Stimulated activated CD8-positive, alpha-beta memory T cell treated with anti-CD3 and anti-CD28 coated beads, Interleukin-15, amount 100 ng/mL, for 4 hours (primary cell): ENCODE measurements at places on chromosomes 4 and X.

DNA sequence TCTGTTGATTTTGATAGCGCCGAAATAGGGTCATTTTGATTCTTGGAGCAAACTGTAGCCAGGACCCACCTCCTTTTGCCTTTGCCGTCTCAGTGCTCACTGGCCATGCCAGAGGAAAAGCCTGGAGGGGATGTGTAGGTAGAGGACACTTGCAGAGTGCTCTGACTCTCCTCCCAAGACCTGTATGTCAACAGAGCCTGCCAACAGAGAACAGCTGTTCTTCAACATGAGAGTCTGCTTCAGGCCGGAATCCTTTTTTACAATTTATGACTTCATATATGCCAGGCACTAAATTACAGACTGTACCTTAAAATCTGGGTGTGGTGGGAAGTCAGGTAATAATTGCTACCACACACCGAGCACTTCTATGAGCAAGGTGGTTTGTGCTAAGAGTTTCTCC is 94.2 kb downstream of the KDR start:
- DNase-seq, result no peak

- no peak for DNase-seq
These were observed 71.4 kb upstream of the PSAPL1 start for GRCh38 chr4:7506119-7506518.

- no peak for DNase-seq
These were observed 374.7 kb downstream of the ANKRD50 start for GRCh38 chr4:124337874-124338273.

- DNase-seq, result no peak
These were observed 103.3 kb upstream of the TLR3 start for GRCh38 chr4:185965426-185966384.

- no peak for DNase-seq
These were observed 79.2 kb upstream of the ATOH1 start for GRCh38 chr4:93749292-93749761.

DNA sequence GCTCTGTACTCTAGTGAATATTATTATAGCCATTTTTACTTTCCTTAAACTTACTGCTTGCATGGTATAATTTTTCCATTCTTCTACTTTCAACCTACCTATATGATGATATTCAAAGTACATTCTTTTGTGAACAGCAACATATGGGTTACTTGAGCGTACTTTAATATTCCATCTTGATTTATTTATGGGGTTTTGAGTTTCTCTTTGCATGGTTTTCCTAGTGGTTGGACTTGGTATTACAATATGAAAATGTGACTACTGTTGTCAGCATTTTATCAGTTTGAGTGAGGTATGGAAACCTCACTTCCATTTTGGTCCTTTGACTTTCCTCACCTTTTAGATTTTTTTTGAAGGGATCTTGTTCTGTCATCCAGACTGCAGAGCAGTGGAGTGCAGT is 35.9 kb downstream of the ADGRG4 start:
- DNase-seq, result no peak

DNA sequence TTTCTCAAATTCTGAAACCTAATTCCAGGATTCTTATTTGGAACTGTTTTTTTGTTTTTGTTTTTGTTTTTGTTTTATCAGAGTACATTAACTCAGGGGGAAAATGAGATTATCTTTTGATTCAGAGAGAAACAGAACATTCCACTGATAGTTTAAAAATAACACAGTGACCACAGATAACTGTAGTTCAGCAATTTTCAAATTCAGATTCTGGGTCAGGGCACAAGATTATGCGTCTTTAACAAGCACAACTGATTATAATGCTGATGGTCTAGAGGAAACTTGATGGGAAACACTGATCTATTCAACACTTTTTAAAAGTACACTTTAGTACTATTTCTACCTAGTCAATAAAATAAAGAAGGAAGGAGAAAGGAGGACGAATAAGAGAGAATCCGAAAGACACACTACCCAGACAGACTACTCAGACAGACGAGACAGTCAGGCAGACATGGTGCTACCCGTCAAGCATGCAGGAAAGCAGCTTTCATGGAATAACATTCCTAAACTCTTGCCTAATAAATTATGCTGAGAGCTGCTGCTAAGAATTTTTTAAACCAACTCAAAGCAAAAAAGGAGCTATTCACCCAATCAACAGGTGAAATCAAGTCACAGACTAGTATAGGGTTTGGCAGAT is 59.0 kb downstream of the APBB2 start:
- DNase-seq, result no peak

- no peak for DNase-seq
These were observed 86.8 kb downstream of the ABLIM2 start for GRCh38 chr4:8071766-8072165.

- no peak for DNase-seq
These were observed 1.7 kb downstream of the TMEM131L start for GRCh38 chr4:153467897-153468262.

DNA sequence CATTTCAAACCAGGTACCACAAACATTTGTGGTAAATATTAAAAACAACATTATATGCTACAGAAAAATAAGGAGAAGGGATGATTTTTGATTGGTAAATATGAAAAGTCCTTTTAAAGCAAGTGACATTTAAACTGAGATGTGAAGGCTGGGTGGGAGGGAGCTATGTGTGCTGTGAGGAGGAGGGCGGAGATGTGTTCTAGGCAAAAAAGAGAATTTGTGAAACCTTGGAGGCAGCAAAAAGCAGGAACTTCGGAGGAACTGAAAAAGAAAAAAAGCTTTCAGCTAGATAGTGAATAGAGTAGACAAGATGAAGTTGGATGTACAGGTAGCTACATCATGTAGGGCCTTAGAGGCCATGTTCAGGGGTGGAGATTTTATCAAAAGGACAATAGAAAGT is 10.1 kb upstream of the ARAP2 start:
- DNase-seq, result no peak

- DNase-seq, result no peak
These were observed 161.3 kb downstream of the RTL9 start for GRCh38 chrX:110519906-110520452.

DNA sequence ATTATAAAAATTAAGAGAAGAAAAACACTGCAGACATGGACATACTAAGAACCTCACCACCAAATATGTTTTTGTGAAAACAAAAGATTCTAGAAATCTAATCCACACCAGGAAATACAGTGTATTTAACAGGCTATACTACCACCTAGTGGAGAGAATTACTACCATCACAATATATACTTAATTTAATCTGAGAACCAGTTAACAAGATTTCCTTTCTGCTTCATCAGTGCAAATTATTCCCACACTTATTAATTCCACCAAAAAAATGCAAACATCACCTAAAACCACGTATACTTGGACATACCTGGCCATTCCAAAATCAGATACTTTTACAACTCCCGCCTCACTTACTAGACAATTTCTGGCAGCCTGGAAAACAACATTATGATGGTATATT is 7.0 kb upstream of the TXK start:
- no peak for DNase-seq

DNA sequence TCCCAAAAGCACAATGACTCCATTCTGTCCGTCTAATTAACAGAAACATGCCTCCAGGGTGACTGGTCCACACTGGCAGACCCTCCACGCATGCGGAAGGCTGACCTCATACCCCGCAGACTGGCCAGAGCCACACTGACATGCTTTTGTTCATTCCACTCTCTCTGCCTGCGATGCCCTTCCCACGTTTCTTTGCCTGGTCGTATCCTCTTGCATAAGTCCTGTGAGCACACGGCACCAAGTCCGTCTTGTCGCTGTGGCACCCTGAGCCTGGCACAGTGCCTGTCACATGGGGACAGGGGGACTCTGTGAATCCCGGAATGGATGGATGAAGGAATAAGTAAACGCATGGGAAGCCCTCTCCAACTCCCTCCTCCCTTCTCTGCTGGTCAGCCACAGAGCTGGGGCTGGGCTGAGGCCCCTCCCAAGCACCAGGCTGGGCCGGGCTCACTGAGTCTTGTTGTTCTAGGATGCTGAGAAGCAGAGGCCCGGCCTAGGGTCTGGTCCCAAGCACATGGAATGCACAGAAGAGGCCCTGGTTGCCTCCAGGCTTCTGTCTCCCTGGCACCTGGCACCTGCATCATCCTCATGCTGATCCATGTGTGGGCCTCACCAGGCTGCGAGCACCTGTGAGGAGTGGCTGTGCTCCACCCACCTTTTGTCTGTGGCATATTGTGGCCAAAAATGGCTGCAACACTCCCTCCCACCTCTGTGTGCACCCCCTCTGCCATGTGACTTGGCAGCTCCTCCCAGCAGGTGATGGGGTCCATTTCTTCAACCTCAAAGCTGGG is 38.9 kb upstream of the C4orf50 start:
- no peak for DNase-seq

GRCh38 chr4:4633431-4633830 is 91.6 kb upstream of the STX18 start:
- no peak for DNase-seq

DNA sequence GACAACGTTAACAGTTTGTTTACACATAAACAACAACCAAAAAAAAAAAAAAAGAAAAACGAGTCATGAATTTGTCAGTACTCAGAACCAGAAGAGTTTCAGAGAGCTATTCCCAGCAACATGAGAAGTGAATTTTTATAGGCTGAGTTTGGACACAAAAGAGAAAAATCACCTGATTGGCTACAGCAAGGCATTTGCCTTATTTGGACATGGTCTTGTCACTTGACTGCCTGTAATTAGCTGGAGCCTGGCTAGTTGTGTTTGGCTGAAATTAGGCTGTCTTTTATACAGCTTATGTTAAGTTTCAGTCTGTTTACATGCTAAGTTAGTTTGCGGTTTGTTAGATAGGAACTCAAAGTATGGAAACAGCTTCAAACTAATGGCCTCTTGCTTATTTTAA is 880 bp upstream of the TEX13A start:
- no peak for DNase-seq

- DNase-seq, result no peak
These were observed 205.7 kb upstream of the BCOR start for GRCh38 chrX:40303256-40304077.

- no peak for DNase-seq
These were observed 17.2 kb upstream of the GPR173 start for GRCh38 chrX:53031380-53031779.

GRCh38 chr4:11366859-11367258 is 61.8 kb downstream of the HS3ST1 start:
- no peak for DNase-seq

DNA sequence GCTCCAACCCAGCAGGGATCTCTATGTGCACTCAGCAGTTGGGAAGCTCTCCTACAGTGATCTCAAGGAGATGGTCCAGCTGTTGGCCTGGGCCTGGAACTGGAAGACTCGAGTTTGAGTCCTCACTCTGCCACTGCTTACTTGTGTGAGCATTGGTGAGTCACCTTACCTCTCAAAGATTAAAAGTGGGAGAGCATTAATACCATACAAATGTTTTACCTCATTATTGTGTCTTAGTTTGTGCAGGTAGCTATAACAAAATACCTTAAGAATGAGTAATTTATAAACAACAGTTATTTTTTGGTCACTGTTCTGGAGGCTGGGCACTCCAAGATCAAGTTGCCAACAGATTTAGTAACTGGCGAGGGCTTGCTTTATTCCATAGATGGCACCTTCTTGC is 21.4 kb upstream of the ZNF827 start:
- no peak for DNase-seq

DNA sequence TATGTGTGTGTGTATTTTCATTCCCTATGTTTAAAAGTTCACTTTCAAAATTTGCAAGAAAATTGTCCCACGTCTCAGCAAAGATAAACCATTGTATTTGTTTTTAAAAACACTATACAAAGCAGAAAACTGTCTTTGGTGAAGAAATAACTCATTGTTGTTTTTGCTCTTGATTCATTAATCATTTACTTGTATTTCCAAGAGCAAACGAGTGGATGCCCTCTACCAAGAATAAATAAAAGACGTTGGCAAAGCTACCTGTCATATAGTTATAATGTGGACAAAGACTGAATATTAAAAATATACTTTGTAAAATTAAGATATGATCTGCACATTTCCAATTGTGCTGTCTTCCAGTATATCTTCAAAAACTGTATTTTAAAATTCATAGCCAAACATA is 210.9 kb upstream of the NDST3 start:
- DNase-seq, result no peak

DNA sequence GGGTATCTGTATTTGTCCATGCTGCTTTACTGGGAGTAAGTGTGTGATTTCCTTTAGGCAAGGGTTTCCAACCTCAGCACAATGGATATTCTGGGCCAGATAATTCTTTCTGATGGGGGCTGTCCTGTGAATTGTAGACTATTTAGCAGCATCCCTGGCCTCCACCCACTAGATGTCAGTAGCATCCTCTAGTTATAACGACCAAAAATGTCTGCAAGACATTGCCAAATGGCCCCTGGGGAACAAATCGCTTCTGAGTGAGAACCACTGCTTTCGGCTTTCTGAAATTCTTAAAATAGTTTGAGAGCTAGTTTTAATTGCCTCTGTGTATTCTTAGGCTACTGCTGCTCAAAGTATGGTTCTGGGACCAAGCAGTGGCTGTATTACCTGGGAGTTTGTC is 81.2 kb upstream of the GPM6B start:
- DNase-seq, result no peak

- DNase-seq, result no peak
These were observed 197.3 kb upstream of the LNX1 start for GRCh38 chr4:53788621-53789020.

GRCh38 chrX:96579252-96579651 is 105.4 kb upstream of the DIAPH2 start:
- no peak for DNase-seq

GRCh38 chr4:1265351-1265750 is 16.4 kb upstream of the CTBP1 start:
- no peak for DNase-seq

DNA sequence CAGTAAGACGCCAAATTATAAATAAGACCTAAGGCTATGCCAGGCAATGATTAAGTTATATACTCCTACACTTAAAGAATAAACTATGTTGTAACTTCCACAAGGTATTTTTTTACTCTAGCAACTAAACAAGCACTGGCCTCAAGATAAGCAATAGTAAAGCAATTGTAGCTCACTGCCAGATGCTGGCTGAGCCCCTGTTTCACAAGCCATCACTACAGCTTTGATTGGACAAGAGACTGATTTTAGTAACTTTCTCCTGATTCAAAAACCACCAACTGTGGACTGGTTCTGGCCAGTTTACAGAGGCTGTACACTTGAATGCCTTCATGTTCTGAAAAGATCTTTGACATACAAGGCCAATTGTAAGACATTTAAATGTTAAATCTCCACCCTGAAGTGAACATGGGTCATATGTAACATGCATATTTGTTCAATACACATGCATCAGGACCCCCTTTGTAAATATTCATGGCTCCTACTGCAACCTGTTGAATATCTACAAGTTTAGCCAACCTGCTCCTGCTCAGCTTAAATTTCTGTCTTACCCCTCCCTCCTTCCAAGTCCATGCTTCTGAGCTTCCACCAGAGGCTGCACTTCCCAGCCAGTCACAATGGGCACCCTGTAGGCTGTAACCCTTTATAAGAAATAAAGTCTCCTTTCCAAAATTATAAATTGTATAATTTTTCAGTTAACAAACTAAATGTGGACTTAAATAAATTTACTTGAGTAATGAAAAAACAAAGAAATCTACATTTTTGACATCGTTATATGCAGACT is 423.6 kb downstream of the ANKRD50 start:
- no peak for DNase-seq

GRCh38 chr4:61427099-61427817 is 227.1 kb downstream of the ADGRL3 start:
- DNase-seq, result no peak
